ENCODE measurements at places on chromosomes 6 and 20. TPM values are rescaled to one million over a fixed set of nuclear protein-coding genes. Genes with fewer than 3 reads are reported as not detected.

DNA sequence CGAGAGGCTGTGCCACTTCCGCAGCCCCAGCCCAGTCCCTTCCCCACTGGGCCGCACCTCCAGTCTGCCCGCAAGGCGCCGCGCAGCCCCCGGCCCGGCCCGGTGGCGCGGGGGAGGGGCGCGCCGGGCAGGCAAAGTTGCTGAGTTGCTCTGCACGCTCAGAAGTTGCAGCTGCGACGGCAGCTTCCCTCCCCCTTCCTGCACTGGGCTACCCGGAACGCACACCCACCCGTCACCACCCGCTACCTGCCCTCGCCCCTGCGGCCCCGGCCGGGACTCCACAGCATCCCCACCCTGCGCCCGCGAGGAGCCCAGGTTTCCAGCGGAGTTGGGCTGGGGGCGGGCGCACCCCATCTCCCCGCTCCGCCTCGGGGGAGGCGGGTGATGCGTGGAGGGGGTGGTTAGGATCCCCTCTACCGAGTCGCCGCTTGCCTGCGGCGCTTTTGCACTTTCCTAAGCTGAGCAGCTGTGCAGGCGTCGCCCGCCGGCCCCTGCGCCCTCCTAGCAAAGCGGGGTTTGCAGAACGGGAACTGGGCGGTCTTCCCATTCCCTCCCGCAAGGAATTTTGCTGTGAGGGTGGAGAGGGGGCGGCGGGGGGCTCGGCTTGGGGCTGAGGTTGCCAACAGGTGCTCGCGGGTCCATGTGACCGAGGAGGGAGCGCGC lies 55.9 kb upstream of the RREB1 start:
- no peak for DNase-seq

DNA sequence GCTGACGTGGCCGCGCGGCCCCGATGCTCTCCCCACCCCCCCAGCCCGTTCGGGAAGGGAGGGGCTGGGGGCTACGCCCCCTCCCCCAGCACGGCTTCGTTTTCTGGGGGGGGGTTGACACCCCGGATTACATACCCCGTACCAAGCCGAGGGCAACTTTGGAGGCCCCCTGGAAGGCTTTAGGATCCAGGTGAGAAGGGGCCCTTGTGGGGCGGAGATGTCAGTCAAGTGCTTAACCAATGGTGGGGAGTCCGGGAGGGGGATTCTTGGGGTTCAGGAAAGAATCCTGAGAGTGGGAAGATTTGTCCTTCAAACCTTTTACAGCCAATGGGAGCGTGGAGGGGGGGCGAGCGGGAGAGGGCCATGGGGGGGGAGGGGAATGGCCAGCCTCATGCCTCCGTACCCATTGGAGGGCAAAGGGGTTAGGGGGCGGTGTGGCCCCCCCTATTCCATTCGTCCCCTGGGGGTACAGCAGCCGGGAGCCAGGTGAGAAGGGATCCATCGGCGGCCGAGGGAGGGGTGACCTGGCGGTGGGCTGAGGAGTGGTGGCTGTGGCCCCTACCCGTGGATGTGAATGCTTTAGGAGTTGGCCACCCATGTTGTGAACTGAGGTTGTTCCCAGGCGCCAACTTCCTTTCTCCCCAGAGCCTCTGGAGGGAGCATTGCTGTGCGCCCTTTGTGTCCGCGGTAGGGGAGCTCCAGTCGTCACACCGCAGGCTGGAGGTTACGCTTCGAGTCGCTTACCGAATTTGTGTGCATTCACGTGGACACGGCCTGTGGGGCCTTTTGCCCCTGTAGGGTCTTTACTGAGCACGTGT lies 682 bp downstream of the BRD2 start:
- peak; percentile 53 for DNase-seq

DNA sequence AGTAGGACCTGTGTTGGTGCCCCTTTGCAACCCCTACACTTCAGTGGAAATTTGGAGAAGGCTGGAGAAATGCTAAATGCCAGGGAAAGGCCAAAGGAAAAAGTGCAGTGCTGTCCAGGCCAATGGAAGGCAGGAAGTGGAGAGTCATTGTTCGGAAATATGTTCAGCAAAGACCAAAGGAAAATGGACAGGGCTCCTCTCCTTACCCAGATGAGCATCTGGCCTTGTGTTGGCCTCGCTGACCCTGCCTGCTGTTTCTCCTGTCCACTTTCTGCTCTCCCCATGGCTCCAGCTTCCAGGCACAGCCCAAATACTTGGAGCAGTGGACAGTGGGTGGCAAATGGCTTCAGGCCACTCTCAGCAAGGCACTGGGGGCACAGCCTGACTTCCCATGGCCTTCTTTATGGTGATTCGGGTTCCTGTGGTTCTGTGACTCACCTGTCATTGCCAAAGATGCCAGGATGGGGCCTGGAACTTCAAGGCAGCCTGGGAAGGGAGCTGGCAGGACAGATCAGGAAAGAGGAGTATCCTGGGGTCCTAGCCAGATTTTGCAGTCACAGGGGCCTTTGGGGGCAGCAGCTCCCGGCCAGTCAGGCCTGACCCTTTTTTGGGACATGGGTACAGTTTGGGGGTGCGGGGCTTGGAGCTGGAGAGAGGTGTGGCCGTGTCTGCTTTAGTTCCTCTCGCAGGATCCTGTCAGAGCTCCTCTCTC lies 190.9 kb upstream of the SLC24A3 start:
- no peak for DNase-seq

GRCh38 chr6:3857468-3858456 lies 8.6 kb downstream of the FAM50B start:
- DNase-seq = no peak

GRCh38 chr20:14883324-14883723 lies 545.9 kb upstream of the FLRT3 start:
- no peak for DNase-seq

- DNase-seq = no peak
These were observed 170.6 kb upstream of the EYA4 start for GRCh38 chr6:133070410-133071043.

GRCh38 chr20:21808863-21809664 lies 103.6 kb downstream of the PAX1 start:
- DNase-seq = no peak

C6orf118 gene
- polyA plus RNA-seq = not detected

GRCh38 chr6:95286874-95287273 lies 290.5 kb upstream of the MANEA start:
- no peak for DNase-seq

- no peak for DNase-seq
These were observed 101.0 kb upstream of the SPACA1 start for GRCh38 chr6:87946669-87947068.

- DNase-seq = no peak
These were observed 236.1 kb downstream of the BMP2 start for GRCh38 chr20:7003598-7003997.

NRSN2 gene
- 47.5 TPM for polyA plus RNA-seq

DNA sequence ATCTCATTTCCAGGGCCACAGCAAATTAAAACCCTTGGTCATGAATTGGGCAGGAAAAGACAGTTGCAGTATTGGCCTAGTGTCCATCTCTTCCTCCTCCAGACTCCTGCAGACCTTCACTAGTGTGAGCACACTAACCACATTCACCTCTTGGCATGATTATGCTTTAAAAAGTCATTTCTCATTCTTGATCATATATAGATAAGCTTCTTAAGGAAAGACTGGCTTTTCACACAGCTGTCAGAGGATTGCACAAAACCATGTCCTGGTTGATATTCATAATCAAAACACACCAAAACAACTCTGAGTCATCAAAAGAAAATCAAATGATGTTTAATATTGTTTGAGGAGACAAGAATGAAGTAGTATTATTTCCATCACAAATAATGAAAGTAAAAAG lies 52.1 kb downstream of the TMEM200A start:
- no peak for DNase-seq
